ENCODE measurements at places on chromosomes 16 and 17.

GRCh38 chr17:79988185-79988971 is 47.3 kb downstream of the TBC1D16 start:
- no peak for DNase-seq

DNA sequence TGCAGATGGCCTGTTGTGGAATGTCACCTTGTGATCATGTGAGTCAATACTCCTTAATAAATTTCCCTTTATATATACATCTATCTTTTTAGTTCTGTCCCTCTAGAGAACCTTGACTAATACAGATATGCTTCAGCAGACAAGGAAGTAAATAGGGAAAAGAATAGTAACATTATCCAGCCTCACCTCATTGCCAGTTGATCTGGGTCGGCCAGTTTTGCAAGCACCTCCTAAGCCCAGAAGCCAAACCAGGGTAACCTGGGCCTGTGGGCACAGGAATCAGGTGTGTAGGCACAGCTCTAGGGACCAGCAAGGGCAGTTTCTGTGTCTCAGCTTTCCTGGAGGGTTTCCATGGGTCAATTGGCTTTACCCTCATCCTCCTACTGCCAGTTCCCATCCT is 11.9 kb upstream of the CCL17 start:
- no peak for DNase-seq

- no peak for DNase-seq
These were observed 201.6 kb downstream of the TMEM114 start for GRCh38 chr16:8388684-8389083.

DNA sequence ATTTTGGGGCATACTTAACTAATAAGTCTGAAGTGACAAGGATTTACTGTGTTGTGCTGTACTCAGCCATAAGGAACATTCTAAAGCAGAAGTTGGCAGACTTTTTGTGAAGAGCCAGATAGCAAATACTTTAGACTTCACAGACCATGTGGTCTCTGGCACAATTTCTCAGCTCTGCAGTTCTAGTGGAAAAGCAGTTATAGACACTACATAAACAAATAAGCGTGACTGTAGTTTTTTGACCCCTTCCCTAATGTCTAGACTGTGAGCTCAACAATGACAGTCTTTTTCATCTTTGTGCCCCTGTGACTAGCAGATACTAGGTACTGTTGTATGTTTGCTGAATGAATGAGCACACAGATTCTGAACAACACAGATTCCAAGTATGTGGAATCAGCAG is 4.9 kb downstream of the RPAIN start:
- DNase-seq: no peak

DNA sequence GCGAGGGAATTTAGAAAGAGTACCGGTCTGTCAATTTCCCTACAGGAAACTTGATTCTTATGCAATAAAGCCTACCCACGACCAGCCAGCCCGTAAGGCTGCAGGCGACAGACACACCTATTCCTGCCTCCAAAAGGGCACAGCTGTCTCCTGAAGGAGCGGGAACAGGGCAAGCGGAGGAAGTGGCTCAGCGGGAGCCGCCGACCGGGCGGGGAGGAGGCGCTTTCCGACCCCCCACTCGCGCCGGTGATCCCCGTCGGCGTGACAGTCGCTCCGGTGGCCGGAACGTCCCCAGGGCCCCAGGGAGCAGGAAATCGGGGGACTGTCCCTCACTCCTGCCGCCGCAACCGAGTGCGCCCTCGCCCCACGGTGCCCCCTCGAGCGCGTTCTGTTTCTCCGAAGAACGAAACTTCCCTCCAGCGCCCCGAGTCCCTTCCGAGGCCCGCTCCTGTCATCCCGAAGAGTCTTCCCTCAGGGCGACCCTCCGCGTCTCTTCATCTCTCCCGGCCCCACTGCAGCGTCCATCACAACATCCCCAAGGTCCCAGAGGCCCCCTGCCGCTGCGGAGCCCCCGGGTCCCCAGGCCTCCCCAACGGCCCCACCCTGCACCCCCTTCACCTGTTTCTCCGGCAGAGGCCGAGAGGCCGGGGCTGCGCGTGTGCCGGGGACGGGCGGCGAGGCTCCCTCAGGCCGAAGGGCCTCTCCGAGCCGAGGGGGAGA is 421 bp downstream of the STAT3 start:
- DNase-seq: no peak

GRCh38 chr17:47948706-47949196 is 7.4 kb downstream of the PNPO start:
- DNase-seq: no peak

- DNase-seq: no peak
These were observed 44.7 kb upstream of the PRSS54 start for GRCh38 chr16:58339452-58339981.

DNA sequence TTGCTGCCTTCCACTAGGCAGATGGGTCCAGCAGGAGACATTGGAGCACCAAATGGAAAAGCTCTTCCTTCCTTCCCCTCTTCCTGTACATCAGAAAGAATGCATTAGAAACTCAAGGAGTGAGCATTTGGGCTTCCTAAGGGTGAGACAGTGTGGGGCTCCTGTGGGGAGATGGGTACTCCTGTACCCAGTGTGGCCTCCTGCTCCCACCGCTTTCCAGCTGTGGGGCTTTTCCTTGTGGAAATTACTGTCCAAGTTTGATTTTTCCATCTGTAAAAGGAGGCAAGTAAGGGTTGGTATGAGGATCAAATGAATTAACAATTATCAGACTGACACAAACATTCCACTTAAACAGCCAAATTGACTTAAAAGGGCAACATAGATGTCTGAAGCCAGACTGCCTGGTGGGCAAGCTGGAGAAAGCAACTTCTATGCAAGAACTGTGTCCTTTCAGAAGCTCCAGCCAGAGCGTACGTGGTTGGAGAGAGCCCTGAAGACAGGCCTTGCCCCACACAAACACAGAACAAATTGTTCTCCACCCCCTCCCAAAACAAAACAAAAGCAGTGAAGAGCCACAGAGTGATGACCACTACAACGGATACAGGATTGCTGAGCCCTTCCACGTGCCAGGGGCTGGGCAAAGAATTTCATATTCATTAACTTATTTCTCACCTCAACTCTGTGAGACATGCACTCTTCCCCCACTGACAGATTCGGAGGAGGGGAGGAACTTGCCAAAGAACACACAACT is 23.1 kb upstream of the ALDH3A1 start:
- DNase-seq: no peak

GRCh38 chr16:77790912-77791311 is 2.5 kb downstream of the VAT1L start:
- no peak for DNase-seq

DNA sequence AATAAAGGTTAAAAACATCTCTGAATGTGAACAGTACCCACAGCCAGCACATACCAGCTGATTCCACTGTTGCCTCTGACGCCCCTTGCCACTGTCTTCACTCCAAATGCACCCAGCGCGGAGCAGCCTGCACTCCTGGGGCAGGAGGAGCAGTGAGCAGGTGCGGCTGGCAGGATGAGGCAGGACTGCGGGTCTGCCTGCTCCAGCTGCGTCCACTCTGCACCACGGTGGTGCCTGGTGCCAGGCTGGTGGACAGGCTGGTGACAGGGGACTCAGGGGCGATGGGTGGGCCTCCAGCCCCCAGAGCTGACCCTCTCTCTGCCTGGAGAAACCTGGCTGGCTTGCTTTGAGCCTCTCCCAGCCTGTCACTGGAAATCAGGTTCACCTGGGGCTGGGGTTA is 9.4 kb downstream of the RAB40B start:
- DNase-seq: no peak

- peak; percentile 76 for DNase-seq
These were observed 6.1 kb downstream of the CAMKK1 start for GRCh38 chr17:3886776-3887175.

- DNase-seq: no peak
These were observed 5.4 kb upstream of the NOL11 start for GRCh38 chr17:67712375-67712774.

DNA sequence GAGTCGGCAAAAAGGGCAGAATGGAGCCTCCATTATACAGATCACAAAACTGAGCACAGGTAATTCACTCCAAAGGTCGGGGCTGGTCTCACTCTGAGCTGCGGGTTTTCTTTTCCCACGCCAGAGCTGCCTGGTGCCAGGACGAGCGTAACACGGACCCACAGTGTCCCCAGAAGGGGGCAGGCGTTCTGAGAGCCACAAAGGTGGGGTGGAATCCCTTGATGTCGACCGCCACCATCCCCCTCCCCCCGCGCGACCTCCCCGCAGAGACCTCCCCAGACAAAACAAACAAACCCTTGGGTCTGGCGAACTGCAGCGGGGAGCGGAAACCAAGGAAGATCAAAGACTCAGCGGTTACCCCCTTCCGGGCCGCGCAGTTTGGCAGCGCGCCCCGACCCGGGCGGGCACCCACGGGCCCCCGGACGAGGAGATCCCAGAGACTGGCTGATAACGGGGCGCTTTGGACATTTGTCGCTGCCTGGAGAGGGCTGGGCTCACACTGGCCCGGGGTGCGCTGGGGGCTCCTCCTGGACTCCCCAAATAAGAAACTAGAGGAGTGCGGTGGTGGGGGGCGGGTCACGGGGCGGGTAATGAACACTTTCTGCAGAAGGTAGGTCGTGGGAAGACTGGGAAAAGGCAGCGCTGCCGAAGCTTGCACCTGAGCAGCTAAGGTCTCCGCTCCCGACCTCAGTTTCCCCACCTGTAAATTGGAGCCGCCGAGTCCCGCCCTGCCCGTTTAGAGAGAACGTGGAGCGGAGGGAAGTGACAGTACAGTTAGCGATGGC is 664 bp upstream of the NKD1 start:
- DNase-seq: peak; percentile 53
